ENCODE measurements at places on chromosomes 12 and 14.

- DNase-seq, result no peak
Measured at GRCh38 chr12:58066296-58066695, 124.9 kb downstream of the ATP23 start.

- no peak for DNase-seq
Measured at GRCh38 chr14:101056446-101056845, 152.9 kb upstream of the RTL1 start.

GRCh38 chr14:25259470-25259869 lies 209.5 kb upstream of the STXBP6 start:
- no peak for DNase-seq

DNA sequence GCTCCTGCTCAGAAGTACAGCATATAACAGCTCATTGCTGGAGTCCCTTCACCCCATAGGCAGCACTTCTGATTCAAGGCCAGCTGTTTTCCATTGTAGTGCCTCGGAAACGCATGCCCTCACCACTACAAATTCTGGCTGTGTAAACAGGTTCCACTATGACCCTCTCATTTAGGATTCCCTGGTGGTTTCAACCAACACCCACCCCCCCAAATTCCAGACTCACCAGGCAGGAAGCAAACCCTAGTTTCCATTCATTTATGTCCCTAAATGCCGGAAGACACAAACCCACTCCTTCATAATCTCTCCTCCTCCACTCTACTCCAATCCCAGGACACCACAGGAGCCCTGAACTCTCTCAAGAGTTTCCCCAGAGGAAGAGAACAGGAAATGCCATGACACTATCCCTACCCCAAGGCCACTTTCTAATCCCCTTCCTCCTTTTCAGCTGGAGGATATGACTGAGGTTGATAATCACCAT lies 75.9 kb upstream of the TMPO start:
- DNase-seq, result no peak

DNA sequence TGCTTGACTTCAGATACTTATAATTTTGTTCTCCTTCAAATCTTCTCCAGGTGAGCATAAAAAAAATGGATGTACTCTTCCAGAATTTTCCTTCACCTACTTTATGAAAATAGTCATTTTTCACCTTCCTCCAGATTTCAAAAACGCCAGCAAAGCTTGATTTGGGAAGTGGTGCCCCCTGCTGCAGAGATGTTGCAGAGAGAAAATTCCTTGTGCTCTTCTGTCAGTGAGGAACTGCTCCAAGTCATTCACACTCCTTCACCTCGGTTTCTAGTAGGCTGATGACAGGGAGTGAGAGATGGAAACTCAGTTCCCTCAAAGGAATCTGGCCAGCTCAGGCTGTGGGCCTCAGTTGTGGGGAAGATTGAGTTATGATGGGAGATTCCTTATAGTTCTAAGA lies 24.2 kb upstream of the RNASE3 start:
- DNase-seq, result no peak

- DNase-seq, result no peak
Measured at GRCh38 chr14:61304688-61305087, 16.7 kb upstream of the PRKCH start.

GRCh38 chr14:21102521-21103410 lies 1.9 kb downstream of the TMEM253 start:
- DNase-seq, result no peak

DNA sequence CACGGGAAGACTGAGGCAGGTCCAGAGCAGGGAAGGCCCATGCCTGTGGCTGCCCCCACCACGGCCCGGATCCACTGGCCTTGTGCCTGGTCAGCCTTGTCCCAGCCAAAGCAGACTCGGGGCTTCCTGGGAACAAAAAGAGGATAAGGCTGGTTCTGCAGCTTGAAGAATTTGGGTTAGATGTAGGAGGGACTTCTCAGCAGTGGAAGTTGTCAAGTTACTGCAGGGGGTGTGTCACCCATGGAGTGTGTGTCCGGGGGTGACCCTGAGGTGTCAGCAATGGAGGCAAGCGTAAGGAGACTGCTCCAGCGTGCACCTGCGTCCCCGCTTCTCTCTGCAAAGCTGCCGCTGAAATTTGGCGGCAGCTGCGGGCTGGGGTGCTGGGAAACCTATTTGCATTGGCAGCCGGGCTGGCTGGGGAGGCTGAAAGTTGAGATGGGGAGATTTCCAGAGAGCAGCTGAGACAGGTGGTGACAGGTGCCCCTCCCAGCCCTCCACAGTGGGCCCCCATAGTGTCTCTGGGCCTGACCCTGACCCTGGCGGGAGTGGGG lies 12.5 kb upstream of the TNFAIP2 start:
- no peak for DNase-seq

DNA sequence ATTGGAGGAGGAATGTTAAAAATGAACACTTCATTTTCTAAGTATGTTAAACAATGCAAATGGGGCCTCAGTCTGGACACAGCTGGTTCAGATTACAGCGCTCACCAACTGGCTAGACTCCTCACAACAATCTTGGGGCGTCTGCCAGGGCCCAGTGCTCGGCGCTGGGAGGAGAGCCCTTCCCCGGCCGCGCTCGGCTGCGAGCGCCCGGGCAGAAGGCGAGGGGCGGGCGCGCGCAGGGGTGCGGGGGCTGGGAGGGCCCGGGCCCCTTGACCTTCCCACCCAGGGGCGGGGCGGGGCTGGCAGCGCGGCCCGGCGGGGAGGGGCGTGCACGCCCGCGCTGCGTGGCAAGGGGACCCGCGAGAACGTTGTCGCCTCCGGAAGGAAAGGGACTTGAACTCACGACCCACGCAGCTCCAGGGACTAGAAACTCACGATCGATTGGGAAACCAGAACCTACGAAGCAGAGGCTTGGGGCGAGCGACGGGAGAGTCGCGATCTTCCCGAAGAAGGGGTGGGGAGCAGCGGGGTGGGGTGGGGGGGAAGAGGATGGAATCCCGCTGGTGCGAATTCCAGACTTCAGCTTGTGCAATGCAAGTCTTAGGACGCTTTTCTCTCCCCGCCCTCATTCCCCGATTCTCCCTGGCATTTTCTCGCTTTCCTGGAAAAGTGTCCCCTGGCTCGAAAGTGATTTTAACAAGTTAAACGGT lies at the start of gene FBLN5:
TSS of gene FBLN5 (minus strand) at position 220 of the 710 bp plus-strand sequence. CDS start 465 bp downstream, outside the sequence.
- DNase-seq, result no peak

GRCh38 chr14:77372304-77372841 lies 4.5 kb downstream of the TMED8 start:
- no peak for DNase-seq

GRCh38 chr14:75946785-75947184 lies 35.0 kb downstream of the TGFB3 start:
- DNase-seq, result no peak

DNA sequence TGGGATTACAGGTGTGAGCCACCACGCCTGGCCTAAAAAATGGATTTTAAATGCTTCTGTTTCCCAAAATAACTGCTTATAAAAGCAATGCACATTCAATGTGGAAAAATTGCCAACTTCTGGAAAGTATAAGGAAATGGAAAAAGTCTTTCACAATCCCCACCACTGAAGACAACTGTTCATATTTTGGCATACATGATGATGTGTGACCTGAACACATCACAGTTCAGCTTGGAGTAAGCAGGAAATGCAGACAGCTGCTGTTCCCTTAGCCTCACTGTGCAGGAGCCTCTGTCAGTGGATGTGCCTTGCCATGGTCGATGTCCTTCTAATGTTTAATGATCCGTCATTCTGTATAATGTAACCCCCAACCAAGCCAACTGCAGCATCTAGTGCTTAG lies 5.2 kb downstream of the MTERF2 start:
- DNase-seq, result no peak

GRCh38 chr12:107518868-107519267 lies 166.7 kb upstream of the PWP1 start:
- DNase-seq, result no peak

DNA sequence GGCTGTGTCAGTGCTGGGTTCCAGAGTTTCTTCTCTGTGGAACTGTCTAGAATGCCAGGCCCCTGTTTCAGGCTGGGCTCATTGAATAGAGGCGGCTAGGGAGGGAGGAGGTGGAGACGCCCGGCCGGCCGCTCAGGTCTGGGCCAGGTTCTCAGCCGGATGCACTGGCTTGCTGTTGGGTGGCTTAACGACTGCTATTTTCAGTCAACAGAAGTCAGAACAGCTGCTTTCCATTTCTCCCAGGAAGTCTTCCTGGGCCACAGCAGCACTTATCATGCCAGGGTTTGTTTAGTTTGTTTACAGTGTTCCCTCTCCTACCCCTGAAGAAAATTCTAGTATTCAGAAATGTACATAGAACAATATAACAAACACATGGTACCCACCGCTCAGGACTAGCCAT lies 26.0 kb upstream of the VPS37B start:
- no peak for DNase-seq

DNA sequence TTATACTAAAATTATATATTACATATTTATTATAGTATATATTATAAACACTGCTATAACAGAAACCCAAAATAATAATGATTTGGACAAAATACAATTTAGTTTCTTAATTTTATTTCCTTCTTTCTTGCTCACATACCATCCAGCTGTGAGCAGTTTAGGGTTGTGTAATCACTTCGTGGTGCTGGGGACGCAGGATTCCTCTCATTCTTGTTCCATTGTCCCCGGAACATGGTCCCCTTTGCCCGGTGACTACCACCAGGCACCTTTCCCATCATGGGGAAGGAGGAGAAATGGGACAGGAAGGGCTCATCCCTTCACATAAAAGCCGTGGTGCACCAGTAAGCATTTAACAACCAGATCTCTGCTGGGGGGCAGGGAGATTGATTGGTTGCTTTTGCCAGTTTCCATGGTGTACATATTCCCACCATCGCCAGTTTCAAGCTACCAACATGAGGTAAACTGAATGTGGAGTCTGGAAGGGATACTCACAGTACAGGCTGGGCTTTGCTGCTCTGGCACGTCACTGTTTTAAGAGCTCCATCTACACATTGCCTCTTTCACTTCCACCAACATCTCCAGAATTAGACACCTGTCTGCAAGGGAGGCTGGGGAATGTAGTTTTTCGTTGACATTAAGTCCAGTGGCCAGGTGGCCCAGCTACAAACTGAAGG lies 191.5 kb downstream of the TMEM132C start:
- DNase-seq, result no peak

GRCh38 chr14:61484826-61485584 lies 163.6 kb downstream of the PRKCH start:
- no peak for DNase-seq

DNA sequence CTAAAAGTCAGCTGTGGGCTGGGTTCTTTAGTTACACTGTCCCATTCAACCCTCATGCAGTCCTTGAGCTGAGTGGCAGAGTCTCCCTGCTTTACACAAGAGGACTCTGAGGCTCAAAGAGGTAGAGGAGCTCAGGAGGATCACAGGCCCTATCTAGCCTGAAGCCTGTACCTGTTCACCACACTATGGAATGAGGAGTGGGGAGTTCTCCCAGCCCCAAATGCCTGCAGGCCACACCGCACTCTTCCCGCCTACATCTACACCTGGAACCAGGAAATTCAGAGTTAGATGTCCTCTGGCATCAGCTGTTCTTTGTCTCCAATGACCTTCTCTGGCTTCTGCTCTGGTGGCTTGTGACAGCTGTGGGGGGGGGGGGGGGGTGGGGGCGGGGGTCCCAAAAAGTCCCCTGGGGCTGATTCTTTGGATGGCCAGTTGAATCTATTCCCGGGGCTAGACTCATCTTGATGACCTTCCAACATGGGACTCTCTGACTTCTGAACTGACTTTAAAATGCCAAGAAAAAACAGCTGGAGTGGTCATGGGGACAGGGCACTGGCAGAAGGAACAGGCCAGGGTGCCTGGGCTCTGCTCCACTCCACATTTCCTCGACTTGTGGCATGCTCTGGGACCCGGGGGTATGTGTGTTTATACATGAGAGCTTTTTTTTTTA lies 30.6 kb downstream of the RIN3 start:
- DNase-seq, result no peak

DNA sequence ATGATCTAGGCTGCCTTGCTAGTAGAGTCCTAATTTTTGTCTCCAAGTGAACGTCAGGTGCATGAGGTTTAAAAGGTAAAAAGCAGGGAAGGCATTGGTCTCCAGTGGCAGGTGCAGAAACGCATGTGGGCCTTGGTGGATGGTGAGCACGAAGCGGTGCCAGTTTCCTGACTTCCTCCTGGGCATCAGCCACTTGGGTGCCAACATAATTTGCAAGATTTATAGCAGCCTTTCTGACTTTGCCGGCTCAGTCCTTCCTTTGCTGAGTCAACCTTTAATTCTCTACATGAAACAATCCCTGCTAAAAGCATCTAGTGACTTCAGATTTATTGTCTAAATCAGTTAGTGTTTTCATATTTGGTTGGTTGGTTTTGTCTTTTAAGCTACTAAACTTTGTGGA lies 355.7 kb upstream of the TMEM132C start:
- no peak for DNase-seq

GRCh38 chr14:73392329-73393257 lies 65.8 kb downstream of the NUMB start:
- DNase-seq, result no peak

- DNase-seq, result no peak
Measured at GRCh38 chr12:80590085-80590484, 117.3 kb upstream of the MYF6 start.

GRCh38 chr12:68042212-68042699 lies 53.0 kb downstream of the IFNG-AS1 start:
- DNase-seq, result no peak

DNA sequence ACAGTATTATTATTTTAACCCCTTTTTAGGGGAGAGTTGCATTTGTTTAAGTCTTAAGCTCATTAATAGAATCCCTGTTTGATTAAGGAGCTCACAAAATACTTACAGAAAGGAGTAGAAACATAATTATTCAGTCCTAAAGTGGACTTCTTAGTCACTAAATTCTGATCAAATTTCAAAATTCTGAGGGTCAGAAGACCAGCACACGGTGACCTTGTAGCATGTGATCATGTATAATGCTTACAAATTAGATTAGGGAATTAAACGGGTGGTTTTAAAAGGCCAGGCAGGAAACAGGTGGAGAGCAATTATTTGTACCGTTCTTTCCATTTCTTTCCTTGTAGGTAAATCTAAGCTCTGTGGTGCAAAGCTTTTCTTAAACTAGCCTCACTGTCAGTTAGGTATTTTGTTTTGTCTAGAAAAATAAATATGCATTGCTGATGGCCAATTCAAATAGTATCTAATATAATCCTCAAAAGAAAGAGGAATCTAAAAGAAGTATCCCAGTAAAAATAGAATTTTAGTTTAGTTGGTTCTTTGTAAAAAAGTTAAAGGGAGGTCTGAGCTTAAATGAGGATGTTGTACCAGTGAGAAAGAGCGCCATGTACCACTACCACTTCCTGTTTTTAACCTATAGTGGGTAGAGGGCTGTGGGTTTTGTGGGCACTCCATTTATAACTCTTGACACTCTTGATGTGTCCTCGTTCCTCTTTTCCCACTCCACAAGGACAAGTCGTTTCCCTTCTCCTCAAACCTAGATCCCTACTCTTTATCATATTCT lies 51.1 kb downstream of the SLC38A1 start:
- peak; percentile 35 for DNase-seq

GRCh38 chr14:88879022-88879421 lies 54.6 kb downstream of the TTC8 start:
- no peak for DNase-seq

GRCh38 chr14:101024686-101025085 lies 121.2 kb upstream of the RTL1 start:
- no peak for DNase-seq

- DNase-seq, result no peak
Measured at GRCh38 chr14:58639842-58640484, 2.2 kb downstream of the DACT1 start.

GRCh38 chr14:58749066-58749669 lies 111.4 kb downstream of the DACT1 start:
- no peak for DNase-seq

- DNase-seq, result no peak
Measured at GRCh38 chr14:68444449-68445168, 348.3 kb downstream of the ZFP36L1 start.

Data from stimulated activated CD8-positive, alpha-beta memory T cell treated with anti-CD3 and anti-CD28 coated beads, Interleukin-12 subunit alpha, Interleukin-12 subunit beta, amount 100 ng/mL, for 1 hour (primary cell).